ENCODE measurements at places on chromosomes 1 and 21. TPM values are rescaled to one million over a fixed set of nuclear protein-coding genes. Genes with fewer than 3 reads are reported as not detected.
A peak's percentile ranks its signal among the peaks of the same experiment; 100 is the strongest.

GRCh38 chr1:10781137-10781536 is 15.3 kb downstream of the CASZ1 start:
- no peaks in the 10 kb centered on the region for H3K4me1 ChIP-seq
- no peak overlapping the region for H3K4me3 ChIP-seq
- H3K27me3 ChIP-seq: peaks cover 12% of the 10 kb centered on the region
- H3K27ac ChIP-seq: no peak overlapping the region
- no peaks in the 10 kb centered on the region for H3K36me3 ChIP-seq

The PTAFR gene
- 0.29 TPM for total RNA-seq

DNA sequence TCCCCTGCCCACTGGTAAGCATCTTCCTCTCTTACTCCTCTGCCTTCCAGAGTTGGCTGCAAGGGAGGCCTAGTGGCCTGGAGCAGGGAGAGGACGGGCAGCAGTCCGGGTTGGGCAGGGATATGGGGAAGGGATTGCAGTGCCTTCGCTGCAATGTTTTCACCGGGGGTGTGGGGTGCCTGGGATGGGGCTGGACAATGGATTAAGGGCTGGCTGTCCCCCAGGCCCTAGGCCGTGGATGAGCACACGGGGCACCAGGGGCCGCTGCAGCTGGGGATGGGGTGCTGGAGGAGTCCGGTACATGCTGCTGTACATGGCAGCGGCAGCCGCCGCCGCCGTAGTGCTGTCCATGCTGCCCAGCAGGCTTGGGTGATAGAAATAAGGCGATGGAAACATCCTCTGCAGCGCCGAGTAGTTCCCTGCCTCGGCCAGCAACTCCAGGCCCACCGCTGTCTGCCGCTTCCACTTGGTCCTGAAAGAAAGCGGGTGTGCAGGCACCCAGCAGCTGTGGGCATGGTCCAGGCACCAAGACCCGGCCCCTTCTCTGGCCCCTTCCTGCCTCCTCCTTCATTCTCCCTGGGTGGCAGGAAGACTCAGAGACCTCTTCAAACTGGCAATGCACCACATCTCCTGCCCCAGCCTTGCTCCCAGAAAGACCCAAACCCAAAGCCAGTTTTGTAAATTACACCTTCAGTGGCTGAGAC is 4.8 kb downstream of the BARHL2 start:
- H3K27ac ChIP-seq: no peak overlapping the region
- no peak for DNase-seq
- peaks cover 99% of the 10 kb centered on the region for H3K27me3 ChIP-seq
- H3K4me1 ChIP-seq: peaks cover 6% of the 10 kb centered on the region

GRCh38 chr1:239735111-239735510 is 348.7 kb downstream of the CHRM3 start:
- DNase-seq: no peak
- no peak overlapping the region for H3K4me3 ChIP-seq
- H3K4me1 ChIP-seq: peaks cover 15% of the 10 kb centered on the region
- H3K36me3 ChIP-seq: peaks cover 6% of the 10 kb centered on the region
- H3K27ac ChIP-seq: no peak overlapping the region
- no peaks in the 10 kb centered on the region for H3K27me3 ChIP-seq

DNA sequence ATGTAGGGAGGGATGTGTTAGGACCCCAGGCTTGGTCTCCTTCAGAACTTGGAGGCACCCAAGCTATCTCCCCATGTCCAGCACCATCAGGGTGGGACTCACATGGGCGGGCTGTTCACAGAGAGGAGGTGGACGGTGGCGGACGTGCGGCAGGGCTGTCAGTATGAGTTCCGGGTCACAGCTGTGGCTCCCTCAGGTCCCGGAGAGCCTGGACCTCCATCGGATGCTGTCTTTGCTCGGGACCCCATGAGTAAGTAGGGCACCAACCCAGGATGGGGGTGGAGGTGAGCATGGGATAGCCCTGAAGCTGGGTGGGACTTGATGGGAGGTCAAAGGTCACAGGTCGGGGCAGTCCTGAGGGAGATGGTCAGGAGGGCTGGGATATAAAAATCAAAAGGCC is 27.8 kb downstream of the IGFN1 start:
- no peaks in the 10 kb centered on the region for H3K4me1 ChIP-seq
- H3K36me3 ChIP-seq: no peaks in the 10 kb centered on the region
- no peak overlapping the region for H3K4me3 ChIP-seq
- no peak overlapping the region for H3K27ac ChIP-seq
- H3K27me3 ChIP-seq: no peaks in the 10 kb centered on the region

GRCh38 chr1:234218078-234218477 is 155.2 kb upstream of the COA6 start:
- peaks cover 24% of the 10 kb centered on the region for H3K4me1 ChIP-seq
- H3K36me3 ChIP-seq: peaks cover 9% of the 10 kb centered on the region
- H3K27me3 ChIP-seq: peaks cover 25% of the 10 kb centered on the region
- DNase-seq: no peak
- peak overlapping the region; percentile 38 for H3K4me3 ChIP-seq

DNA sequence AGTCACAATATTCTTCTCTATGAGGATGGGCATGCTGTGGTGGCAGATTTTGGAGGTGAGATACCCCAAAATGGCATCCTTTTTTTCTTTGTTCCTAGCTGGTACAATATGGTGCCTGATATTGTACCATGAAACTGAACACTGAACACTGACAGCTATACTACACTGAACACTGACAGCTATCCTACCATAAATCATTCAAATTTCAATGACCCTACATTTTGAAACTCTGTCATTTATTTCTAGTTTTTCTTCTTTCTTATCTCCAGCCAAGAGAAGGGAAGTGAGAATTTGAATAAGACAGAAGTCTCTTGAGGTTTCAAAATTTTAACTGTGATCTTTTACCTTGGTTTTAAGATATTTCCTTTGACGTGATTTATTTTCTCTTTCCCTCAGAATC is 76.3 kb downstream of the LRRC53 start:
- no peaks in the 10 kb centered on the region for H3K4me1 ChIP-seq
- no peak overlapping the region for H3K4me3 ChIP-seq
- DNase-seq: no peak

The RIMKLA gene
- 8.1 TPM for total RNA-seq

The DUSP23 gene
- 33.5 TPM for total RNA-seq

The QSOX1 gene
- total RNA-seq: 36.5 TPM

DNA sequence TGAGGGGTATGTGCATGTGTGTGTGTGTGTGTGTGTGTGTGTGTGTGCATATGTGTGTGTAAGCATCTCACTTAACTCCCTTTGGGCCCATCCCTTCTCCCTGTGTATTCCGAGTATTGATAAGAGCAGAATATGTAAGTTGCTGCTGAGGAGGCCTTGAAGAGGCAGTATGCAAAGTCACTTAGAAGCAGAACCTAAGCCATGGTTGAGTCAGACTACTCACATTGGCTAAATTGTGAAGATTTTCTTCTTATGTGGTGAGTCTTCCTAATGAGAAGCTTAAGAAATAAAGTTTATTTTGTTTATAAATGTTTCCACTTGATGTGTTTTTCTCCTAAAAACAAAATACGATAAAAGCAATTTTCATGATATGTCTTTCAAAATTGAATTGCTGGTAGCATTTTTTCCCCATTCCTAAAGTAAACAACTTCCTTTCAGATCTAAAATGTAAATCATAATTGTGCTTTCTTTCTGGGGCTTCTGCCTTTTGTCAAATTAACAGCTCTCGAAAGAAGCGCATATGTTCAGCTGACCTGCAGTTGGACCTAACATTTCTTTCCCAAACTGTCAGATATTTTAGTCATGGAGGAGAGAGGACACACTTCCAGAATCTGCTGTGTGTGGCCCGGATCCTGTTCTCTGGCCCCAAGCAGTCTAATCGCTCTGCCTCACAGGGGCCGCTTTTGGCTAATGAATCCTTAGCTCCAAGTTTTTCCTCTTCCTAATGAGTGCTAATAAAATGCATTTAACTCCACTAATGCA is 284.0 kb downstream of the DUSP10 start:
- DNase-seq: no peak
- H3K27ac ChIP-seq: no peak overlapping the region
- H3K27me3 ChIP-seq: peaks cover 21% of the 10 kb centered on the region
- H3K4me3 ChIP-seq: no peak overlapping the region
- H3K4me1 ChIP-seq: no peaks in the 10 kb centered on the region
